ENCODE measurements at places on chromosomes 6 and 20.

- no peak for DNase-seq
These were observed 22.7 kb upstream of the CTAGE9 start for GRCh38 chr6:131733376-131734016.

- no peak for DNase-seq
These were observed 314.8 kb downstream of the CDC5L start for GRCh38 chr6:44702292-44702691.

- DNase-seq: no peak
These were observed 36.6 kb upstream of the DUSP22 start for GRCh38 chr6:255751-256083.

DNA sequence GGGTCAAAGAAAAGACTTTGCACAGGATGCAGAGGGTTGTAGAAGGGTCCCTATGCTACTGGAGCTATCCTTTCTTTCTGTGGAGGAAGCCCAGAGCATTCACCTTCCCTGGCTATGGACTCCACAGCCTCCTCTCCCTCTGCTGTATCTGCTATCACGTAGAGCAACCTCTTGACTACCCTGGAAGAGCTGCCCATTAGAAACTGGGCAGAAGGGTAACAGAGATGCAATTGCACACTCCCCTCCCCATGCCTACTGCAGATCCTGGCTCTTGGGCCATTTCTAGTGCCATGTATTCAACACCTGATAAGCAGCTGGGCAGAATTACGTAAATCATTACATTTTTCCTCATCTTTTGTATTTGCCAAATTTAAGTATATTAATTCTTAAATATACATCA lies 3.1 kb downstream of the KLHL31 start:
- no peak for DNase-seq

DNA sequence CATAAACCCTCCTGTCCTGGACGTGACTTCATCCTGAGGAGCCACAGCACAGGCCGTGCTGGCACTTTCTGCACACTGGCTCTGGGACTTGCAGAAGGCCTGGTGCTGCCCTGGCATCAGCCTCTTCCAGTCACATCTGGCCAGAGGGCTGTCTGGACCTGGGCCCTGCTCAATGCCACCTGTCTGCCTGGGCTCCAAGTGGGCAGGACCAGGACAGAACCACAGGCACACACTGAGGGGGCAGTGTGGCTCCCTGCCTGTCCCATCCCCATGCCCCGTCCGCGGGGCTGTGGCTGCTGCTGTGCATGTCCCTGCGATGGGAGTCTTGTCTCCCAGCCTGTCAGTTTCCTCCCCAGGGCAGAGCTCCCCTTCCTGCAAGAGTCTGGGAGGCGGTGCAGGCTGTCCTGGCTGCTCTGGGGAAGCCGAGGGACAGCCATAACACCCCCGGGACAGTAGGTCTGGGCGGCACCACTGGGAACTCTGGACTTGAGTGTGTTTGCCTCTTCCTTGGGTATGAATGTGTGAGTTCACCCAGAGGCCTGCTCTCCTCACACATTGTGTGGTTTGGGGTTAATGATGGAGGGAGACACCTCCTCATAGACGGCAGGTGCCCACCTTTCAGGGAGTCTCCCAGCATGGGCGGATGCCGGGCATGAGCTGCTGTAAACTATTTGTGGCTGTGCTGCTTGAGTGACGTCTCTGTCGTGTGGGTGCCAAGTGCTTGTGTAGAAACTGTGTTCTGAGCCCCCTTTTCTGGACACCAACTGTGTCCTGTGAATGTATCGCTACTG lies 22.0 kb upstream of the PYGB start:
- DNase-seq: no peak

DNA sequence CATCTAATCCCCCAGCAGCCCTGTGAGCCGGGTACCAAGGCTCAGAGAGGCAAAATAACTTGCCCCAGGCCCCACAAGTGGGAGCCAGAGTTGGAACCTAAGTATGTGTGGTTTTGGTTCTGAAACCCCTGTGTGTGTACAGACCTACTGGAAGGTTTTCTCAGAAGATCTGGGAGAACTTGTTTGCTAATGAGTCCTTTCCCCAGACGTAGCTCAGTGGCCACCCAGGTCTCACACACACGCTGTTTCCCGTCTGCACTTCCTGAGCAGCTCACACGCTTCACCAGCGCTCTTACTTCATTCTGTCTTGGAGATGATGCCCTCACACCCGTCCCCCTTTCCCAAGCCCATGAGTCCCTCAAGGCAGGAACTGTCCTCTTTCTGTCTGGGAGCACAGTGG lies 8.2 kb downstream of the CCN5 start:
- DNase-seq: no peak

GRCh38 chr6:35259194-35259947 lies at the start of gene ZNF76:
TSS of gene ZNF76 (plus strand) at chr6:35259735. CDS start at chr6:35281152, 21,417 bp downstream.
- DNase-seq: peak; percentile 85

- no peak for DNase-seq
These were observed 396.9 kb upstream of the ADGRB3 start for GRCh38 chr6:68238097-68238601.

GRCh38 chr6:39157511-39157910 lies 42.5 kb upstream of the SAYSD1 start:
- DNase-seq: no peak

- no peak for DNase-seq
These were observed 69.0 kb downstream of the BTBD9 start for GRCh38 chr6:38570750-38571149.

GRCh38 chr6:158009114-158009891 lies 27.6 kb downstream of the SYNJ2 start:
- DNase-seq: peak; percentile 23

Measured in T-cell (primary cell).